ENCODE measurements at places on chromosomes 7 and 10.
A peak's percentile ranks its signal among the peaks of the same experiment; 100 is the strongest.

- peak; percentile 57 for DNase-seq
Observed at GRCh38 chr10:14953424-14954000, 384 bp downstream of the DCLRE1C start.

DNA sequence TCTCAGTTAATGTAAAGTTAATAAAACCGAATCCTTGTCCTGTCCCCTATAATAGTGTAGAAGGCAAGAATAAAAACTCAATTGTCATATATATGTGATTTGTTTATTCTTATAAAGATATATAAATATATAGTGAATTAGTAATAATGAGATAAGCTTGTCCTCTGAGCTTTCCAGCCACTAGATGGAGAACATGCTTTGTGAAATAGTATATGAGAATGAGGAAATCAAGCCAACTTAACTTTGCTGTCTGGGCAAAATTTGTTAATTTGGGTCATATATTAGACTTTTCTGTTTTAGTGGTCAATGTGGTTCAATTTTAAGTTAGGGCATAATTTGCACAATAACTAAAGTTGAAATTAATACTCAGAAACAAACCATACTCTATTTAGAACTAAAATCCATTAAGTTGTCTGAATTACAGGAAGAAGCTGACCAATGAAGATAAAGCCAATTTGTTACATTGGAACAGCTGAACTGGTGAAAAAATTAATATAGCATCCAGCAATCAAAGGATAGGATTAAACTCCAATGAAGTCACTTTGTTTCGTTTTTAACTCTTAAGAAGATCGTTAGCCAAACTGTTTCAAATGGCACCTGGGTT is 595.0 kb downstream of the ARL4A start:
- DNase-seq = no peak

DNA sequence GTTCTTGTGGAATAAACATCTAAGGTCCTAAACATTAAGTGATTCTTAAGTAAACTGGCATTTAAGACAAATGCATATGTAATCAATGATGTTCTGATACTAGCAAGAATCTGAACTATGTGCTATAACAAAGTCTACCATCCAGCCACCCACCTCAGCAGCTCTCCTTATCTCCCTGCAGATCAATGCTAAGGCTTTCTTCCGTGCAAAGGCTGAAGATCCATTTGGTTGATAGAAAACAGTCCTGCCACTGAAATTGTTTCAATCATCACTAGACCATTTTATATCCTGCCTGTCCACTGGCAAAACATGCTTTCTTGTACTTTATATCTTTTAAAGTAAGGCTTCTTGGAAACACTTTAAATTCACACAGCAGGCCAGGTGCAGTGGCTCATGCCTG is 6.3 kb upstream of the SMKR1 start:
- no peak for DNase-seq

- DNase-seq = no peak
Observed at GRCh38 chr10:36801660-36802059, 323.7 kb upstream of the ANKRD30A start.
